NCI-H524 treated with DMSO at 0.1 percent for 48 hours (cell line): ENCODE measurements at places on chromosomes 7 and 10.

DNA sequence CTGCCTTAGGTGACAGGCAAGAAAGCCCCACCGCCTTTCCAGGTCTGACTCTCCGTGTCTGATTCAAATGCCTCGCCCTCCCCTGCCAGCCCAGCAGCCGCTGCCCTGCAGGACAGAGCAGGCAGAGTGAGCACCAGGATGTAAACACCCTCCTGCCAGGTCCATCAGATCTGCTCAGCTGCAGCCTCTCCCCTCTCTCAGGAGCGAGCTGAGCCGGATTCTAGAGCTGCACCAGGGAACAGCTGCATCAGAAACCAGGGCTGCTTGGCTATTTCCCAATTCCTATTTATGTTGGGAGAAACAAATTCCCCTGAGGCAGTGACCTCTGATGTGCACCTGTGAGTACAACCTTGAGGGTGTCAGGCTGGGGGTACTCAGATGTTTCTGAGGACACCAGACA is 121.5 kb upstream of the ZMIZ1 start:
- no peak for DNase-seq

- DNase-seq, result no peak
Observed at GRCh38 chr7:69967689-69968450, 369.6 kb downstream of the AUTS2 start.

DNA sequence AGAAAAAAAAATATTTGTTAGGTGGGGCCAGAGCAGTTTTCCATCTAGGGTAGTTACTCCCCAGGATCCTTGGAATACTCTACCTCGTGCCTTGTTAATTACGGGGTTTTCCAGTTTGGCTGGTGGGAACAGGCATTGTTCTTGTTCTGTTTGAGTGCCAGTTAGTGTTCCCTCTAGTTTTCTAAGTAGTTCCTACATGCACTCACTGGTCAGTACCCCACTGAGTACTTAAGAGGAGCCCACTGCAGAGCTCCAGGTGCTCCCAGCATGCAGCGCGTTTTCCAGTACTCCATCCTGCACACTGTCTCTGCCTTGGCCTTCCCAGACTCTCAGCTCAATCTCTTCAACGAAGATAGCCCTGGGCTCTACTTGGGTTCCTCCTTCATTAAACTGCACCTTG is 58.0 kb downstream of the AHCYL2 start:
- no peak for DNase-seq

DNA sequence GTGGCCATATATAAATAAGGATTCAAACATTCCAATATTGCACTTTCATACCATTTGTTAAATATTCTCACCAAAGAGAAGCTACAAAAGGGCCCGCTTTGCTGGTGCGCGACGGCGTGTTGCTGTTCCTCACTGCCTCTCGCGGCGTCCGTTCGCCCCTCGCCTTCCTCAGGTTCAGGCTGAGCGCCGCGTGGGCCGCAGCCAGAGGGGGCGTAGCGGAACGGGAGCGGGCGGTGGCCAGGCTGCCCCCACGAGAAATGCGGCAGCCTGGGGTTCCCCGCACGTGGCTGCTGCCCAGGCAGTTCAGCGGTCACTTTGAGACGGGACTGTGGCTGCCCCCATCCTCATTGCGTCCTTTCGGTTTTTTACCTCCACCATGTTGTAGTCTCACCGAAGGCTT is 67.3 kb upstream of the VWDE start:
- no peak for DNase-seq

DNA sequence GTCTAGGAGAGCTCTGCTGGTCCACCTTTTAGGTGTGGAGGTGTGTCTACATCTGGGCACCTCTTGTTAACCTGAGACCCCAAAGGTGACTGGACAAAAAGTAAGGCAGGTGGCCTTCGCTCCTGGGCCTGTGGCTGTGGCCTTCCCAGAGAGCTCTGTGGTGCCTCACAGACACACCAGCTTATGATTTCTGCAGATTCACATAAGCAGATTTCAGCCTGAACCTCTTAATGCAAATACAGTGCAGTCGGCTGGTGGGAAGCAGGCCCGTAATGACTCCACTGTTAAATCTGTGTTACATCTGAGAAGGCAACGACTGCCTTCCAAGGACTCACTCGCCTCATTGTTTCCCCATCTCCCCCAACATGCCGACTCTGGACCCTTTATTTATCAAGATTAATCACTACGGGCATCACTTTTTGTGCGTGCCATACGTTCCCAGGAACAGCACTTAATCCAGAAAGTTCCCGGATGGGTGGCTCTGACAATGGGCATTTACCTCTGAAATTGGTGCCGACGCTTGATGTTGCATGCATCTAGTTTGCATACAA is 119.8 kb downstream of the EBF3 start:
- no peak for DNase-seq

DNA sequence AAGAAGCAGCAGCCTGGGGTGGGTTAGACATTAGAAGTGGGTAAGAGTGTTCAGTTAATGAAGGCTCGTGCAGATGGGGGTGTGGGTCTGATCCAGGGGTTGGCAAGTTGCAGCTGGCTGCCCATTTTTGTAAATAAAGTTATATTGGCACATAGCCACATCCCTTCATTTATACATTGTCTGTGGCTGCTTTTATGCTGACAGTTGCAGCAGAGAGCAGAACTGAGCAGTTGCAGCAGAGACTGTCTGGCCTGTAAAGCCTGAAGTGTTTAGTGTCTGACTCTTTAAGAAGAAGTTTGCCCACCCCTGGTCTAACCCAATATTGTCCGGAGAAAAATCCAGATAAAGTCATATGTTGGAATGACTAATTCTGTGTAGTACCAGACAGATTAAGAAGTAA is 38.1 kb downstream of the GLRX3 start:
- no peak for DNase-seq
